ENCODE measurements at places on chromosomes 2 and 18.
A peak's percentile ranks its signal among the peaks of the same experiment; 100 is the strongest.

- DNase-seq, result no peak
Measured at GRCh38 chr2:29560566-29560965, 360.8 kb downstream of the ALK start.

DNA sequence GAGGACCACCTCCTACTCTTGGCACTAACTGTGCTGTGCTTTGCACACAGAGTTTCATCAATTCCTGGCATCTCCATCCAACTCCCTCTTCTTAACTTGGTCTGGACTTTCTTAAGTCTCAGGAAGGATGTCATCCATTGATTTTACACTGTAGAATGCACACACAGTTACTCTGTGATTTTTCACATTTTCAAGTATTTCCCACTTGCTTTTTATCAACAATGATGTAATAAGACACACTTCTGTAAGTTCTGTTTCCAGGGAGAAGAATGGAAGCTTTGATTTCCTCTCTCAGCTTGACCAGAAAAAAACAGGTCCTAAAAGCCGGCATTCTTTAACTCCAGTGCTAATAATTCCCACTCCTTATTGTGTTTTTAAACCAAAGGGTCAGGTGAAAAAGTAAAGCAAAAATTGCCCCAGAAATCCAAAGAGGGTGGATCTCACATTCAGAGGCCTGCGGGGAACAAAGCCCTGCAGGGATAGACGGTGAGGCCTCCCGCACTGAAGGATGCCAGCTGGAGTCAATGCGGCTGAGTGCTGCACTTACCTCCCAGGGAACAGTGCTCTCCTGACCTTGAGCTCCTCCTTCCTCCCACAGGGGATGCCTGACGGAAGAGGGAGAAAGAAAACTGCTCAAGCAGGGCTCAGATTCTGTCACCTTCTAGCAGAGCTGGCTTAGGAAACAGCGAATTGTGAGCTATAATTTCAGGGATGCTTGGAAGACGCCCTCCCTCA lies 83.1 kb downstream of the PDCL3 start:
- no peak for DNase-seq

- no peak for DNase-seq
Measured at GRCh38 chr18:55404832-55405465, 183.0 kb downstream of the TCF4 start.

GRCh38 chr2:59920961-59921360 lies 632.5 kb downstream of the BCL11A start:
- no peak for DNase-seq

GRCh38 chr18:60732143-60732542 lies 359.6 kb upstream of the MC4R start:
- peak; percentile 36 for DNase-seq

GRCh38 chr18:23883277-23883790 lies 131.2 kb upstream of the TTC39C start:
- peak; percentile 75 for DNase-seq

- DNase-seq, result no peak
Measured at GRCh38 chr18:74390900-74391299, 66.2 kb downstream of the DIPK1C start.

GRCh38 chr2:48473271-48473670 lies 56.7 kb upstream of the STON1 start:
- DNase-seq, result no peak

DNA sequence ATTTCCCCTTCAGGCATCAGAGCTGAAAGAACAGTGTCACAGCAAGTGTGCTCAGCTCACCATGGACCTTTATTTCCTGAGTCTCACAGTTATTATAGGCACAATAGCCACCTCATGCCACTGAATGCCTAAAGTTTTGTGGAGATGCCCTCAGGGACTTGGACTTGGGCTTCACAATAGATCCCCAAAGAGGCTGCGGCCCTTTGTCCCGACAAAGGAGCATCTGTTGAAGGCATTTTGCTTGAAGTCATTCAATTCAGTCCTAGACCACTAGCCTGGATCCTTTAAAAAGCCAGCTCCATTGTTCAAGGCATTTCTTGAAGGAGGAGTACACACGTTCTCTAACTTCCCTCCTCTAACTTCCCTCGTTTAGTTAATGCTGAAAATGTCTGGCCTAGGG lies 125.4 kb downstream of the DCC start:
- DNase-seq, result no peak

GRCh38 chr2:40511661-40512213 lies 59.8 kb upstream of the SLC8A1 start:
- DNase-seq, result no peak

DNA sequence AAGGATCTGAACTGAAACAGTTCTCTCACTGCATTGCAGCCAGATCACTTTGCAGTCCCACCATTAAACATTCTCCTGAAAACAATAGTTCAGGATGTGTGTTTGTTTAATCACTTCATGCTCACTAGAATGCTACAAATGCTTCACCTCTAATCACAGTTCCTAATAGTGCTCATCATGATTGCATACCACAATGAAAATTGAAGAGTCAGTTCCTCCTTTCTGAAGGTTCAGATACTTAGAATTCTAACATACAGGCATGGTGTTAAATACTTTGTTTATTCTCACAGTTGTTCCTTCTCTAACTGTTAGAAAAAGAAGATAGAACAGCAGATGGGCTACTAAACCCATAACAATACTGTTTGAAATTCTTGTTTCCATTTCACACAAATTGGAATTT lies 622.3 kb upstream of the ACVR2A start:
- DNase-seq, result no peak

GRCh38 chr2:102615620-102616436 lies 3.5 kb upstream of the SLC9A2 start:
- DNase-seq, result peak; percentile 46

DNA sequence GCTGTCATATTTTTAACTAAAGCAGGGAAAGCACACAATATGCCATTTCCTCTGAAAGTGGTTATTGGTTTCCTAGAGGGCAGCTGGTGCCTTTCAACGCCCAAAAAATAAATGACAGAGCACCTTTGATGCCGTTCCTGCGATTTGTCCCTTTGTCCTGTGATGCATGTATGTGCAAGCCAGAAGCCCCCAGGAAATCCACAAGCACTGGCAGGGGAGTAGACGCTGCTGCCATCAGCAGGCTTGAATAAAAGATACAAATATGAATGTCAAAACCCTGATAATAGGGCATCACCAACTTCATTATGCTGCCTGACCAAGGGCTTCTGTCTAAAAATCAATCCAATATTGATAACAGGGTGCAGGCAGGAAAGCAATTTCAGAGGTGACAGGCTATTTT lies 246.1 kb downstream of the FBXO15 start:
- DNase-seq, result no peak

GRCh38 chr2:237051861-237052260 lies 33.8 kb upstream of the COPS8 start:
- no peak for DNase-seq

DNA sequence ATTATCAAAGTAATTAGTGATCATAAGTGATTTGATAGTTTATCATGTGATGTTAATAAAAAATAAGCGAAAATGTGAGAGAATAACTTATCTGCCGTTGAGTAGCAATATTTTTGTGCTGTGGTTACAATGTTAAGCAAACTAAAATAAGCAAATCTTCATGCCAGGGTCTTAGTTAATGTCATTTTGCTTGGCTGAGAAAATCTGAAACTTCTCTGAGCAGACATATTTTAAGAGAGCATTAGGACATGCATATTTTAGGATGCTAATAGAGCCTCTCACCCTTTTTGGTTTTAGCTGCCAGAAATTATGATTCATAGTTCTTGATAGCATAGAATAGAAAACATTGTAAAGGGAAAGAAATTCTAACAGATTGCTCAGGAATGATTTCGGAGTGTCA lies 233.5 kb upstream of the ZEB2 start:
- DNase-seq, result no peak

DNA sequence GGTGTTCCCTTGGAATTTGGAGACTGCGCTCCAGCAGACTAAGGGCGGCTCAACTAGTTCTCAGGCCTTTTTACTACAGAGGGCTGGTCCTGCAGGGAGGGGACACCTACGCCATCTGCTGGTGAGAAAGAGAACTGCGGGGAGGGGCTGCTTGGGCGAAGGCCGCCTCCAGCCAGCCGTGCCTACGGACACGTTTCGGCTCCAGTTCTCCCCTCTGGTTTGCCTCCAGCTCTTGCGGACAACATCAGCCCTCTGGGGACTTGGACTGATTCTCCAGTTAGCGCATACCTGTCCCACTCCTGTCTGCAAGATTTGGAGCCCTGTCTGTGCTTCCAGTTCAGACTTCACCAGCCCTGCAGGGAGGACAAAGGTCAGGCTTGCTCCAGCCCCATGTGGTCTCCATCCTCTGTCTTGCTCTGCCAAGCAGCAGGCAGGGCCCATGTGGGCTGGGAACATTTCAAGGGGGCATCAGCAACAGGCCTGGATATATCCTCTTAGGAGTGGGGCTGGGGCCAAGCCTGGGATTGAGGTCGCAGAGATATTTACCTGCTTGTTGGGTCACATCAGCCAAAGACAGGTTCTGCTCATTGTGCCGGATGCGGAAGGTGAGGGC lies 10.3 kb downstream of the PTPRN start:
- DNase-seq, result no peak

- peak; percentile 100 for DNase-seq
Measured at GRCh38 chr2:67290451-67291290, 106.5 kb upstream of the ETAA1 start.

- DNase-seq, result no peak
Measured at GRCh38 chr2:196530910-196531309, 108.6 kb upstream of the CCDC150 start.

GRCh38 chr2:223930103-223930976 lies 14.8 kb downstream of the WDFY1 start:
- DNase-seq, result no peak

DNA sequence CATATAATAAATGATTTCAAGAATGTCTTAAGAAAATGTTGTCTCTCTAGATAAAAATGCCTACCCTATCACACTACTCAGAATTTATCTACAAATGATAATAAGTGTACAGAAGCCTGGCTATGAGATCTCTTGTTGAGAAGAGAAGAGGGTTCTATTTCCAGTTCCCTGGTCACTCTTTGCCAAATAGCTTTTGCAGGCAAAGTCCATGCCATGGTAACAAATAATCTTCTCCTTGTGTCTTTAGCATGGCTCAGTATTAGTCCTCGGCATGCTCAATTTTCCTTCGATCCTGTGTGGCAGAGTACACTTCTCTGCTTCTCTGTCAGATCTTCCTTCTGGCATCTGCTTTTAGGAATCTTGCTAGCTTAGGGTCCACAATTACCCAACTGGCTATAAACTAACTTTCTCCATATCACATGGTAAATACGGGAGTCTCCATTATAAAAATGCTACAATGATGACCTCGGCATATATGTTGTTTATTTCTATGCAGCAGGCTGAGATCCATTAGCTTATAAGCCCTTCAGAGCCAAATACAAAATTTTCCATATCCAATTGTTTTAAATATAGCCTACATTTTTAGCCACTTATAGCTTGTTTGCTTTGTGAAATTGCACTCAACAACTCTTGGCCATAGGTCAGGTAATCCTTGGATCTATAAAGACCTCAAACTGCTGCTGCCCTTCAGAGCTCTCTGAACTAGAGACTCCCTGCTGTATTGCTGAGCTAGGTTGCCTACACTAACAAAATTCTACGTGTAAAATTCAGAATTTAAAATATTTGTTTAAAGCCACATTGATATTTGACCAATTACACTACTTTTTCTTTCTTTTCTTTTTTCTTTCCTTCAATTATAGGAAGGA lies 157.5 kb downstream of the FSIP2 start:
- DNase-seq, result no peak

- DNase-seq, result no peak
Measured at GRCh38 chr2:127678991-127679390, 3.7 kb upstream of the LIMS2 start.

DNA sequence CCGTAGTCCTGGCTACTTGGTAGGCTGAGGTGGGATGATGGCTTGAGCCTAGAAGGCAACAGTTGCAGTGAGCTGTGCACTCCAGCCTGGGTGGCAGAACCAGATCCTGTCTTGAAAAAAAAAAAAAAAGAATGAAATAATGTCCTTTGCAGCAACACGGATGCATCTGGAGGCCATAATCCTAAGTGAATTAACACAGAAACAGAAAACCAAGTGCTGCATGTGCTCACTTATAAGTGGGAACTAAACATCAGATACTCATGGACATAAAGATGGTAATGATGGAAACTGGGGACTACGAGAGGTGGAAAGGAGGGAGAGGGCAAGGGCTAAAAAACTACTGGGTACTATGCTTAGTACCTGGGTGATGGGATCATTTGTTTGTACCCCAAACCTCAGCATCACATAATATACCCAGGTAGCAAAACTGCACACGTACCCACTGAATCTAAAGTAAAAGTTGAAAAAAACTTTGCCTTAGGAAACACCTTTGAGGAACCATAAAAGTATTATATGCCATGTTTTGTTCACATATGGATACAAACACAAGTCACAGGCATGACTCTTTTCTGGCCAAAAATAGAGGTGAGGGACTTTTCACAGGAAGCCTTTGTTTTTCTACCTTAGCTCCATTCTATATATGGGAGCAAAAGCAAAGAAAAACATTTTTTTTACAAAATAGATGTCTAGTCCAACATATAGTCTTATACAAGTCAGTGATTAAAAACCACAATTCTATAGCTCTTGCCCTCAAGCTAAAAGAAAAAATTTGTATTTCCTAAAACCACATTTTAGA lies 36.6 kb downstream of the GPR155 start:
- no peak for DNase-seq

DNA sequence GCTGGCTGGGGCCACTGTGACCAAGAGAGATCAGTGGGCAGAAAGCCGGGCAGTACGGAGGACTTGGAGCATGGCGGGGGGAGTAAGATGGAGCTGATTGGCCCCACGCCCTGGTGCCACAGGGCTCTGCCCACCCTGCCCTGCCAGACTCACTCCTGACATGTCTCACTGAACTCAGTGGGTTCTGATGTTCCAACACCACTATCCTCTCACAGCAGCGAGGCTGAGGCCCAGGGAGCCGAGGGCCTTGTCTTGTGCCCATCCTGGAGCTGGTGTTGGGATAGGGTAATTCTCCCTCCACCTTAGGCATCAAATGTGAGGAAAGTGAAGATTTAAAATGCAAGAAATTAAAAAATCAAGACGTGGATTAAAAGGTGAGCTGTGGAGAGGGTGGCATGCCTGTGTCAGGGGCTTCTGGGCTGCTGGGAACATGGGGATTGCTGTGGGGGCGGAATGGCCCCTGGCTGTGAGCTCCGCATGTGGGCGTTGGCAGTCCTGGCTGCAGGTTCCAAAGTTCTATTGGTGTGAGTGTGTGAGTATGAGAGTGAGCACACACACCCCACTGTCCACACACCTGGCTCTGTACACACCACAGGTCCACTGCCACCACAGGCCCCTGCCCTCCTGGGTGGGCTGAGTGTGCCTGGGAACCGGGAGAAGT lies 283.5 kb upstream of the HS6ST1 start:
- DNase-seq, result no peak

DNA sequence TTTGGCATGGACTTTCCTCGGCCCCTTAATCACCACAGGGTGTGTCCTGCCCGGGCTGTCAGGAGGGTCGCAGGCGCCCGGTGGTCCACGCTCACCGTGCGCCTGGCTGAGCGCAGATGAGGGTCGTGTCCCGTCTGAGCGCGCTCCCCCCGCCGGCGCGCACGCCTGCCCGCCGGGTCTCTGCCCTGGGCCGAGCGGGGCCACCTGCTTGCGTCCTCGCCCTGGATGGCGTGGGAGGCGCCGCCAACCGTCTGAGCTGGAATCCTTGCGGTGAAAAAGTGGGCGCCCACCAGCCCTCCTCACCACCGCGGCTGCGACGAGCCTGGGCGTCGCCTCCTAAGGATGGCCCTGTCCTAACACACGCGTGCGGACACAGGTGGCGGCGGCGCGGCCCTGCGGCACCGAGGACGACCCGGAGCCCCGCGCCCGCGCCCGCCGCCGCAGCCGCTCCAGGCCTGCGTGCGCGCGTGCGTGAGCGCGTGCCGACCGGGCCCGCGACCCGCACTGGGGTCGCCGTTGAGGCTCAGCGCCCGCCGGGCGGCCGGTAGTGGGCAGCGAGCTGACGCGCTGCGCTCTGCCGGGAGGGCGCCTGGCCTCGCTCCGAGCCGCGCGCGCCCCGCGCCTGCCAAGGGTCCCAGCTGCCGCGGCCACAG lies 126.6 kb downstream of the ARHGEF4 start:
- DNase-seq, result no peak
